ENCODE measurements at places on chromosomes 1 and 21. TPM values are rescaled to one million over a fixed set of nuclear protein-coding genes. Genes with fewer than 3 reads are reported as not detected.

PHLDA3 gene
- 0.36 TPM for polyA plus RNA-seq

GPR153 gene
- polyA plus RNA-seq, result 3.3 TPM

RXRG gene
- 0.12 TPM for polyA plus RNA-seq

ATP1A4 gene
- not detected for polyA plus RNA-seq

S100B gene
- polyA plus RNA-seq, result 1.4 TPM

SLC22A15 gene
- polyA plus RNA-seq, result 0.49 TPM

CELA3A gene
- 0.06 TPM for polyA plus RNA-seq

ADAM30 gene
- not detected for polyA plus RNA-seq

RHEX gene
- polyA plus RNA-seq, result 0.26 TPM

SLAMF9 gene
- polyA plus RNA-seq, result 0.68 TPM

C4BPB gene
- 404 TPM for polyA plus RNA-seq

LCE3E gene
- polyA plus RNA-seq, result not detected

Measured in liver (tissue), 10 donors.